ENCODE measurements at places on chromosomes 1 and 21.

DNA sequence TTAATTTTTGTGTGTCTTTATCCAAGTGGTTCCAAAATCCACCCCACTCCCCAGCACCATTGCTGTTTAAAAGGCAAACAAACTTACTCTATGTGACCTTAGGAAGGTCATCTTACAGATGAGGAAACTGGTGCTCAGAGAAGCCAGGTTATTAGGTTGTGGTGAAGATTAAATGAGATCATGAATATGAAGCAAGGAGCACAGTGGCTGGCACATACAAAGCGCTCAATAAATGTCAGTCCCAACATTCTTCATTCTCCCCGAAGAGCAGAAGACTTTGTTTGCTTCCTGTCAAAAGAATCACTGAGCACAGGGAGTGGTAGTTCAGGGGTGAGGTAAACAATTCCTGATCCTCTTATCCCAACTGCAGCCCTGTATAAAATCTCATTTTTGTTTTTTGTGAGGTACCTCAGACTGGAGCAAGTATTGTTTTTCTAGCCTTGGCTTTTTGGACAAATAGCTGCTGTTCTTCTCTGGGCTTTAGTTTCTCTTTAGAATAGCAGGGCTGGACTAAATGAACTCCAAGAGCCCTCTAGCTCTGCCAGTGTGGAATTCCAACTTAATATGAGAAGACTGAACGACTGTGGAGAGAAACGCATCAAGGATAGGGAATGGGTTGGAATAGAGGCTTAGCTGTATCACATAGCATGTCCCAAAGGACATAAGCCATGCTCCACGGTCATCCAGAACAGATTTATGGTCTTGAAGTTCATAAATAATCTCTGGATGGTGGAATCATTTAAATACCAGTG lies 455.3 kb upstream of the USP24 start:
- no peak for DNase-seq

DNA sequence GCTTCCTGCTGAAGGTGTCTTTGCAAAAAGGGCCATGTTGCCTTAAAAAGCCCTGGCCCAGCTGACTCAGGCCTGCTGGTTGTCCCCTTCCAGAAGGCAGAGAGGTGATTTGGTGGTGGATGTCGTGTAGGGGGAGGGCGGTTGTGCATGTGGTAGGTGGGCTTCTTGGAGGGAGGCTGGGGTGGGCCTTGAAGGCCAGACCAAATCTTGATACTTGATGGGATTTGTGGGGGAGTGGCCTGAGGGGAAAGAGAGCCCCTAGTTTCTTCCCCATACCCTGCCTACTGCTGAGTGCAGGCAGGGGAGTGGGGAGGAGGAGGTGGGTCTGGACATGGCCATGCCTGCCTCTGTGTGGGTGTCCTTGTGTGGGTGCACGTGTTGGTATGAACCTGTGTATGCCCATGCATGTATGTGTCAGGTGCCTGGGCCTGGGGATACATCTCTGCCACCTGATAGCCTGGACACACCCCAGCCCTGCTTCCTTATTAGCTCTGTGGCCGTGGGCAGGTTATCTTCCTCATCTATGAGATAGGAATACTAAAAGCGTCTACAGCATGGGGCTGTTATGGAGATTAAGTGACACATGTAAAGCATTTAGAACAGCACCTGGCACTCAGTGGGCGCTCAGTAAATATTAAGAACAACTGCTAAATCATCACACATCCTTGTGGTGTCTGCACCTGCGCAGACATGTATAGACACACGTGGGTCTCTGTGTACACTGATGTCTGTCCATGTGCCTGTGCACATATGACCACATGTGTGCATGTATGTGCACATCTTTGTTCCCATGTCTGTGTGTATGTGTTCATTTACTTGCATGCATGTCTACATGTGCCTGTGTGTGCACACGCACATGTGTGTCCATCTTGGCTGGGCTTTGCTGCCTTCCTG lies 17.0 kb downstream of the FAM151A start:
- no peak for DNase-seq

- DNase-seq = no peak
Measured at GRCh38 chr1:230186003-230186863, 119.2 kb downstream of the GALNT2 start.

DNA sequence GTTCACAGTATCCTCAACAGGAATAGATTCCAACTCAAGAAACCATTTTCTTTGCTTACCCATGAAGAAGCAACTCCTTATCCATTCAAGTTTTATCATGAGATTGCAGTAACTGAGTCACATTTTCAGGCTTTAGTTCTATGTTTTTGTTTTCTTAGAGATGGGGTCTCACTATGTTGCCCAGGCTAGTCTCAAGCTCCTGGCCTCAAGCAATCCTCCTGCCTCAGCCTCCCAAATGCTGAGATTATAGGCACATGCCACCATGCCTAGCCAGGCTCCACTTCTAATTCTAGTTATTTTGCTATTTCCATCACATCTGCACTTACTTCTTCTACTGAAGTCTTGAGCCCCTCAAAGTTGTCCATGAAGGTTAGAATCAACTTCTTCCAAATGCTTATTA lies 143.3 kb upstream of the HP1BP3 start:
- DNase-seq = no peak

DNA sequence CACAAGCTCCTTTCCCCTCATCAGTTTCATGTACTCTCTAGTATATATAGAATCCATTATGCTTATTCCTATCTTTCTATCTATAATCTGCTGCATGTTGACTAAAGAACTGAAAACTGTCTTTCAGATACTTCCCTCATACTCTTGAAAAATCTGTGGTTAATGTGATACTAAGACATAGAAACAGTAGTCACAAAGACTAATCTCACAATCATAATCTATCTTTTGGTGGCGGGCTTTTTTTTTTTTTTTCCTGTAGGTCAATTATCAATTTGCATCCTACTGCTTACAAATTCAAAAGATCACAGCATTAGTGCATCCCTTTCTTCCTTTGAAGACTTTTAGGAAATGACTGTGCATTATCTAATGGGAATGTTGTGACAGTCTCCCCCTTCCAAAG lies 4.7 kb downstream of the UBR4 start:
- no peak for DNase-seq

- DNase-seq = no peak
Measured at GRCh38 chr1:232296461-232296860, 333.5 kb downstream of the SIPA1L2 start.

- no peak for DNase-seq
Measured at GRCh38 chr1:95039360-95040031, 33.3 kb downstream of the ALG14 start.

- DNase-seq = no peak
Measured at GRCh38 chr1:174883409-174883808, 116.3 kb upstream of the CACYBP start.

DNA sequence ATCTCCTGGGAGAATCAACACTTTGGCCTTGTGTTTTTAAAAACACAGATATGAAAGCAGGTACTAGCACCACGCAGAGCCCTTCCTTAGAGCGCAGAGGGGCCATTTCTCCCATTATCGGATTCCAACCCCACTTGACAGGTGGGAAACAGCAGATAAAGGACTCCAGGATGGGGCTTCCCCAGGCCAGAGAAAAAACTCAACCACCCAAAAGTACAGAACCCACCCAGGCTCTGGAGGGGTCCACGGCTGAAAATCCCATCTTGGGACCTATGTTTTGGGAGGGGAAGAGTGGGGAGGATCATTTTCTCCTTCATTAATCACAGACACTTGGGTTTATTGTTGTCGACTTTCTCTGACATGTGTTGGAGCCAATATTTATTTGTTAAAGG lies 27.1 kb upstream of the COL18A1 start:
- DNase-seq = no peak

GRCh38 chr1:232291681-232292080 lies 338.3 kb downstream of the SIPA1L2 start:
- DNase-seq = no peak

GRCh38 chr21:39120876-39121599 lies 62.2 kb downstream of the PSMG1 start:
- no peak for DNase-seq

- DNase-seq = no peak
Measured at GRCh38 chr1:54237586-54237985, 37.6 kb downstream of the MRPL37 start.

- no peak for DNase-seq
Measured at GRCh38 chr1:224510880-224511645, 76.5 kb upstream of the WDR26 start.

DNA sequence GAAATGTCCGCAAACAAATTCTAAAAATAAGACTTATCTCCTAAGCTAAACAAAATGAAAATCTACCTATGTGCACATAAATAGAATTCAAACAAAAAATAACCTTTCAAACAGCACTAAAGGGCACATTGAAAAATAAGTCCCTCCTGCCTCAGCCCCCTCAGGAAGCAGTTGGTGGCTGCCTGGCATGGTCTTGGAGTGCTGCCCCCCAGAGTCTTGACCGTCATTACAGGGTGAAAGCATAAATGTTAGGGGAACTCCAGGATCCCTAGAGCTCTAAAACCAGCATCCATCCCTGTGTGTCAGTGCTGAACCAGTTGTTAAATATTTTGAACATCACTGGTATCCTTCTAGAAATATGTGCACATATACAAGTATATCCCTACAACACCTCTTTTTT lies 6.5 kb upstream of the NPL start:
- no peak for DNase-seq

DNA sequence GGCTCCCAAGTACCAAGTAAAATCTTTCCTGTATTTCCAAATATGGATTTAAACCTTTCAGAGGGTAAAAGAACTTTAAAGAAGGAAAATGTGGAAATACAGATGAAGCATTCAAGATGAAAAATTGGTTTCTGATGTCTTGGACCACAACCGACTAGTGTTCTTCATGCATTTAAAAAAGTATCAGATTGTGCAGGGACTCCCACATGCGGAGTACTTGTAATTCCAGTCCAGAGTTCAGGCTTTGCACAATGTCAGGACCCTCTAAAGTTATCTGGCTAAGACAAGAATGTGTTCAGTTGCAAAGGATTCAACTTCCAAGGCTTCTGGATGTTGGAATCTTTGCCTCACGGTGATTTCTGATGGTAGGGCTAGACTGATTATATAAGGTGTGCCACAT lies 66.7 kb downstream of the RGL1 start:
- no peak for DNase-seq

- DNase-seq = no peak
Measured at GRCh38 chr1:229139331-229140118, 131.4 kb upstream of the RAB4A start.

DNA sequence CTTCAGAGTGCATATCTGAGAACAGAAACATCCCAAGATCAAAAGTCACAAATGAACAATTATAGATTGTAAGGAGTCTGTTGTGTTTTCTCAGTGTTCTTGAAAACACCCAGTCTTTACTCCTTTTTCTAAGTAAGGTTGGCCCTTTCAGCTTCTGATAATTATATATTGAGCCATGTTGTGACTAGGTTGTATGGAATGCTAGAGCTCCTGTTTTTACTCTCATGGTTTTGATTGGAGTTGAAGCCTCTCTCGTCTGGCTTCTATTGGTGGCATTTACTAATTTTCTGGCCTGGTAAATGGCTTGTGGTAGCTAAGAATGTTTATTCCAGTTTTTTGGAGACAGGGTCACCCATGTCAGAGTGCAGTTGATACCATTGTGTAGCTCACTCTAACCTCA lies 84.7 kb downstream of the NDUFS5 start:
- no peak for DNase-seq

DNA sequence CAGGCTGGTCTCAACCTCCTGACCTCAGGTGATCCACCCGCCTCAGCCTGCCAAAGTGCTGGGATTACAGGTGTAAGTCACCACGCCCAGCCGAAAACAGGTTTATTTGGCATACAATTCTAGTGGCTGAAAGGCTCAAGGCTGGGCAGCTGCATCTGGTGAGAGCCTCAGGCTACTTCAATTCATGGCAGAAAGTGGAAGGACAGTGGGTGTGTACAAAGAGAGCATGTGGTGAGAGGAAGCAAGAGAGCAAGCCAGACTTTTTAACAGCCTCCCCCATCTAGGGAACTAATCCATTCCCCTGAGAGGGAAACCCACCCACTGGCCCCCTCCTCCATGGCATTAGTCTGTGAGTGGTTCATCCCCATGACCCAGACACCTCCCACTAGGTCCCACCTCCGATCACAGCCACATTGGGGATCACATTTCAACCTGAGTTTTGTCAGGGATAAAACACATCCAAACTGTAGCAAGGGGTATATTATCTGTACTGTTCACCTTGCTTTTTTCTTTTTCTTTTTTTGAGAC lies 9.5 kb downstream of the BMP8A start:
- DNase-seq = no peak

DNA sequence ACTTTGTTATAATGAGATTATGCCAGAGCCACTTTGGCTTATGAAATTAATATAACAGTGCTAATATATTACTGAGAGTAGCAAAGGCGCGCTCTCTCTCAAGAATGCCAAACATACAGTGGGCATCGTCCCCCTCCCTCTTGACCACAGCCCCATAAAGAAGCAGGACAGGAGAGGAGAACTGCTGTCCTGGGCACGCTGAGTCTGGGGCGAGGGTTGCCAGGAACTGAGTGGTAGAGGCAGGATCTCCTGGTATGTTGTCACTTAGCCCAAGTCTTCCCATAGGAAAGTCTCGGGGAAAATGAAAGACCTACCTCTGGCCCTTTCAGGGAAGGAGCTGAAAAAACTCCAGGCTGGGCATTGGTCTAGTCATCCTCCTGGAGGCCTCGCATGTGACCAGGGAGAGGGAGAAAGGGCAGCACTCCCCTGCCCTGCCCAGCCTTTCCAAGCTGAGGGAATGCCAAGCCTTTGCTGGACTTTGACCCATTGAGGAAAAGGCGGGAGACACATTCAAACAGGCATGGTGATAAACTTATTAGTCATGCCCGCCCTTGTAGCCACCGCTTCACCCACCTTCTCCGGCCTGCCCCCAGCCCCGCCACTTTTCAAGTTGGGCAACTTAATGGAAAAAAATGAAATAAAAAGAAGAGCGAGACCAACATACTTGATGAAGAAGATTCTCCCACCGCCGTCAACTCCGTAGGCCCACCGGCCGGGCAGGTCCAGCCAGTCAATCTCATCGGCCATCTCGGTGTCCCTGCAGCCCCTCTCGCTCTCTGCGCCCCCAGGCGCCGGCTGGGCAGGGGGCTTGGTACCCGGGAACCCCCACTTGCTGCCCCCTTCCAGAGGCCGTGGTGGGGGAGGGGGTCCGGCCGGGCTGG lies 17.4 kb upstream of the PLEKHA6 start:
- no peak for DNase-seq

GRCh38 chr1:158169105-158169504 lies 11.6 kb upstream of the CD1D start:
- no peak for DNase-seq

- no peak for DNase-seq
Measured at GRCh38 chr21:29256126-29256910, 42.4 kb upstream of the BACH1 start.

- DNase-seq = no peak
Measured at GRCh38 chr1:214469290-214469689, 82.1 kb downstream of the PTPN14 start.

- DNase-seq = no peak
Measured at GRCh38 chr1:17904290-17904689, 149.2 kb downstream of the ACTL8 start.

DNA sequence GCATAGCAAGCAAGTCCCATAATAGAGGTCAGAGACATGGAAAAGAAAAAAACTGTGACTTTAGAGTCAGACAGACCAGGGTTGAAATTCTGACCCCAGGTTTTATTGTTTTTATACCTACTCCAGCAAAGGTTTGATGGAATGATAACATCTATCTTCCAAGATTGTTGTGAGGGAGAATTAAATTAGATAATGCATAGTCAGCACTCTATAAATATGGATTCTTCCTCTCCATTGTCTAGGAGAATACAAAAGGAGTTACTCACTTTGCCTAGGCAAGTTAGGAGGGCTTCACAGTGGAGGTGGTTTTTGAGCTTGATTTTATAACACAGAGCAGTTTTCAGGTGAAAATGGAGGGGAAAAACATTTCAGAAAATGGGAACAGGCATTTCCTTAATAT lies 46.9 kb downstream of the KIRREL1 start:
- no peak for DNase-seq

GRCh38 chr1:19423130-19423529 lies 62.2 kb downstream of the CAPZB start:
- no peak for DNase-seq

Measured in stimulated activated CD4-positive, alpha-beta T cell treated with anti-CD3 and anti-CD28 coated beads, Interleukin-1b, Interleukin-23, amount 100 ng/mL, for 1 hour (primary cell).